Activated naive CD4-positive, alpha-beta T cell (primary cell): ENCODE measurements at places on chromosomes 16 and 17.

DNA sequence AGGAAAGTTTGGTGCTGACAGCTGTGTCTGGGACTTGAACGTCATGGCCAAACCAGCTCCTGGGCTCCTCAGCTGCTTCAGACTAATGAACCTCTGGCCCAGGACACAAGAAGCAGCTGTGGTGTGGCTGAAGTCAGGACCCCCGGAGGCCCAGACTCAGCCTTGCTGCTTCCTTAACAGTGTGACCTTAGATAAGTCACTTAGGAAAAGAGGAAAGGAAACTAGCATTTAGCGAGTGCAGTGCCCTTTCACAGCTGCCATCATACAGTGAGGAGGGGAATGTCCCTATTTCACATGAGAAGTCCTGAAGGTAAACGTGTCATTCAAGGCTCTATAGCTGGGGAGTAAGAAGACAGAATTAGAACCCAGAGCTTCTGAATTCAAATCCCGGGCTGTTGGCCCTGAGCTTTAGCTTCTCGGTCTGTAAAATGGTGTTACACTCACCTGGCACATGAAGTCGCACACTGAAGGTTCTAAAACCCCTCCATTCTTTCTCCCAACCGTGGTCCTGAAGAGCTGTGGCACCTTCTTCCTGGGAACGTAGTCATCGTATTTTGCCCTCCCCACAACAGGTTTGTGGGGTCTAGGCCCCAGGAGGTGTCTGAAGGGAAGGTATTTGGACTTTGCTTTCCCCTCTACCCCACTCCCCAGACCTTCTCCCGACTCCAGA, 910 bp upstream of the RAMP2 start:
- no peak for DNase-seq

DNA sequence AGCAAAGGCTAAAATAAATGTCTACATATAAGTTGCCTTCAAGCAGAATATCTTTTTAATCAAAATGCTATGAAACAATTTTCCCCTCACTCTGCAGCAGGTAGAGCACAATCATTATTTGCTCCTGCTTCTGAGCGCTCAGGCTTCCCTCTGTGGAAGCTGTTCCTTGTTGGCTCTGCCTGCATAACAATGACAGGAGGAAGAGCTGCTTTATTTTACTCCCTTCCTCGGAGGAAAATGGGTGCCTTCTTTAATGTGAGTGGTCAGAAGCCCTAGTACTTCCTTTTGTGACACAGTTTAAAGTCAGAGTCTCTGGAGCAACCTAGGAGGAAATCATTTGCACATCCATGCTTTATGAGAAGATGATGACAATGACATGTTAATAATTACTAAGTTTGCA, 492.1 kb downstream of the CDH8 start:
- DNase-seq = no peak

- no peak for DNase-seq
Measured at GRCh38 chr17:535198-535597, 179.4 kb downstream of the VPS53 start.

DNA sequence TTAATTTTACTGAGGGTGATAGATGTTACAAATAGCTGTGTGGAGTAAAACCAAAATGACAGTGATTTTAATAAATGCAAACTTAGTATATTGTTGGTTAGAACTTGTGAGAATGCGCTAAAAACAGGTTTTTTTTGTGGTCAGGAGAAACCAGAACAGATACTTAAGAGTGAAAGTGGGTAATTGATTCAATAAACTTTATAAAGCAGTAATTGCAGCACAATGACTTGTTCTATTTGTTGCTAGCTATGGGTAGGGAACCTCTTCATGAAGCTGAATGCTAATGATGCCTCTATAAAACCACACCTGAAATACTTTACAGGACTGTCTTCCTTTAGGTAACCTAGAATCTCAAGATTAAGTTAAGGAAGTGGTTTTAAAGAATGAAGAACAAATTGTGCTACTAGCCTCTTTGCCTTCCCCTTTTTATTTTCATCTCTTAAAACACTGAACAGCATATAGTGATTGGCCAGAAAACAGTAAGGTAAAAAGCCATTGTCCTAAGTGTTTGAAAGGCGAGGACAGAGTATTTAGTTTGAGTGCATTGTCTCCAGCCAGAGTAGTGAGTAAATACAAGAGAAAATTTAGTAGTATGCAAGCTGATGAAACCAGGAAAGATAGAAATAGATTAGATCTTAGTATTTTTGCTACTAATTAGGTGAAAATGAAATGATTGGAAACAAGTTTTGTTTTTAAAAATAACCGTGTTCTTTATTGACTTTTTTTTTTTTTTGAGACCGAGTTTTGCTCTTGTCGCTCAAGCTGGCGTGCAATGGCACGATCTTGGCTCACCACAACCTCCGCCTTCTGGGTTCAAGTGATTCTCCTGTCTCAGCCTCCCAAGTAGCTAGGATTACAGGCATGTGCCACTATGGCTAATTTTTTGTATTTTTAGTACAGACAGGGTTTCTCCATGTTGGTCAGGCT, 6.0 kb downstream of the GGNBP2 start:
- no peak for DNase-seq

- no peak for DNase-seq
Measured at GRCh38 chr16:81626181-81626674, 152.9 kb upstream of the PLCG2 start.
